ENCODE measurements at places on chromosomes 2 and 18.

DNA sequence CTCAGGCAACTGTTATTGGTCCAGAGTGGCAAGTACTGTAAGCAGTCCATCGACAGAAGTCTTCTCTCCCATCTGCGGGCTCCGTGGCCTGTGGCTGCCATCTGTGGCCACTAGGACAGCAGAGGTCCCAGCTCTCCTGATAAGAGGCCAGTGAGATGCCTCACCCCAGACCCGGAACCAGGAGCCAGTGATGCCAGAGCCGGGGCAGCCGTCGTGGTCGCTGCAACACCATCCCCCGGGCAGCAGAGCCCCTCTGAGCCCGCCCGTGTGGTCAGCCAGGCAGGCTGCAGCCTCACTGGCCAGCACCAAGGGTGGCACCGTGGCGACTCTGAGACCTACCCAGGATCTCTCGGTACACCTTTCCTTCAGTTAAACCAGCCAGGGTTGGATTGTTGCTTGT lies 8.7 kb downstream of the GPR148 start:
- no peak for DNase-seq

GRCh38 chr2:161190050-161190449 lies 29.8 kb downstream of the TANK start:
- no peak for DNase-seq

GRCh38 chr2:211756266-211756665 lies 782.3 kb downstream of the ERBB4 start:
- DNase-seq: no peak

- no peak for DNase-seq
Measured at GRCh38 chr2:11161747-11162146, 6.5 kb downstream of the SLC66A3 start.

DNA sequence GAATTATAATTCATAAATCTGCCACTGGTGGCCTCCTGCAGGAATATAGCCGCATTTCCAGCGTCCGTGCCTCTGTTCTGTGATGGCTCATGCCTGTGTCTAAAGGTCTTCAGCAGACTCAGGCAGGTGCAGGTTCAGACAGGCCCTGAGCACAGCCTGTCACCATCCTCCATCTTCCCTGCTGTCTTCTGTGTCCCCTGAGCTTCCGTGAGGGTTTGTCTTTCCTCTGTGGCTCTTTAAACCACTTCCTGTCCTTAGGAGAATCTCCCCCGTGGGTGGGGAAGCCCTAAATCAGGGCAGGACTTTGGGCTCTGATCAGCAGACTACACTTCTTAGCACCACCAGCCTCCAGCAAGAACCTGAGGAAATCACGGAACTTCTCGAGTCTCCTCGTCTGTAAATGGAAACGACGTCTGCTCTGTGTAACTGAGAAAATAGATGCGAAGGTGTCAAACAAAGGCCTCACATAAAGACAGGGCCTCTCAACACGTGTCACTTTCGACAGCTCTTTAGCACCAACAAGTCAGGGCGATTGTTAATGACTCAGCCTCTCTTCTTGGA lies 24.1 kb upstream of the NFATC1 start:
- no peak for DNase-seq

DNA sequence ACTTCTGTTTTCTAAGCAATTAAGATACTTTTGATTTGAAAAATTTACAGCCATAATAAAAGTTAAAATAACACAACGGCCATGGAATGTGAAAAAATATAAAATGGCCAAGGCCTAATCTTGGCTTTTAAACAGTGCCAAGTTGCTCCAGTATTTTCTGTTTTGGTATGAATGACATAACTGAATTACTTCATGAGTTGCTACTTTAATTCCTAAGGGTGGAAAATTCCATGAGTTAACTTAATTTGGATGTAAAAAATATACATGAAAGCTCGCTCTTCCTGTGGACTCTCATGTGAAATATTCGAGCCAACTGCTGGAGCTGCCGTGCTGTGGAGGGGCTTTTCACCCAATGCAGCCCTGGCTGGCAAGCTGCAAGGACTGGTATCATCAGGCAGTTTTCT lies 286.0 kb upstream of the CCDC68 start:
- no peak for DNase-seq

- DNase-seq: no peak
Measured at GRCh38 chr2:118815731-118816130, 31.7 kb downstream of the EN1 start.

DNA sequence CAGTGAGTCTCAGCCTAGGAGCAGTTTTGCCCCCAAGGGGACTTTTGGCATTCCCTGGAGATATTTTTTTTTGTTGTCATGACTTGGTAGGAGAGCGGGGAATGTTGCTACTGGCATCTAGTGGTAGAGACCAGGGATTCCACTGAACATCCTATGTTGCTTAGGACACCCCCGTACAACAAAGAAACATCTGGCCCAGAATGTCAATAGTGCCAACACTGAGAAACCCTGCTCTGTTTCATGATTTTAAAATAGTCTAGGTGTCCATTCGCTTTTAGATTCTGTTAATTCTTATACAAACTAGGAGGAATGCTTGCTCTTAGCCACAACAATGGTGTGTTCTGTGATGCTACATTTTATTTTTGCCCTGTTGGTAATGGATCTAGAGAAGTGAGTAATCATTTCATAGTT lies 225.8 kb upstream of the SIX3 start:
- DNase-seq: no peak

DNA sequence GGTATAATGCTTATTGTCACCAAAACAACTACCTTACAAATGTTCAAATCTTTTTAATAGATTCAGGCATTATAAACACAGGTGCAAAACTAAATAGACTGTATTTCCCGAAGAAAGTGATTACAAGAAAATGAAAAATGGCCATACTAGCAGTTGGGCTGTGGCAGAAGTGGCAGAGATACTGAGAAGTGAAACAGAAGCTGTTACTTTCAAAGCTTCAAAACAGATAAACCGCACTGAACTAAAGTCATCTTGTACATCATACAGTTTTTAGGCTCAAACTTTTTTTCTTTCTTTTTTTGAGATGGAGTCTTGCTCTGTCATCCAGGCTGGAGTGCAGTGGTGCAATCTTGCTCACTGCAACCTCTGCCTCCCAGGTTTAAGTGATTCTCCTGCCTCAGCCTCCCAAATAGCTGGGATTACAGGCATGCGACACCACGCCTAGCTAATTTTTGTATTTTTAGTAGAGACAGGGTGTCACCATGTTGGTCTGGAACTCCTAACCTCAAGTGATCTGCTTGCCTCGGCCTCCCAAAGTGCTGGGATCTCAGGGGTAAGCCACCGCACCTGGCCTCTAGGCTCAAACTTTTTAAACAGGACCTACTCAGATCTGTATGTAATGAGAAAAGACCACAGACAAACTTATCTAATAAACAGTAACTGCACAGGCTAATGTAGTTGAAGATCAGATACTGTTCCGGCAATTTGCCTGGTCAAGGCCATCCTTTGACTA lies 77.9 kb upstream of the SATB2 start:
- no peak for DNase-seq

DNA sequence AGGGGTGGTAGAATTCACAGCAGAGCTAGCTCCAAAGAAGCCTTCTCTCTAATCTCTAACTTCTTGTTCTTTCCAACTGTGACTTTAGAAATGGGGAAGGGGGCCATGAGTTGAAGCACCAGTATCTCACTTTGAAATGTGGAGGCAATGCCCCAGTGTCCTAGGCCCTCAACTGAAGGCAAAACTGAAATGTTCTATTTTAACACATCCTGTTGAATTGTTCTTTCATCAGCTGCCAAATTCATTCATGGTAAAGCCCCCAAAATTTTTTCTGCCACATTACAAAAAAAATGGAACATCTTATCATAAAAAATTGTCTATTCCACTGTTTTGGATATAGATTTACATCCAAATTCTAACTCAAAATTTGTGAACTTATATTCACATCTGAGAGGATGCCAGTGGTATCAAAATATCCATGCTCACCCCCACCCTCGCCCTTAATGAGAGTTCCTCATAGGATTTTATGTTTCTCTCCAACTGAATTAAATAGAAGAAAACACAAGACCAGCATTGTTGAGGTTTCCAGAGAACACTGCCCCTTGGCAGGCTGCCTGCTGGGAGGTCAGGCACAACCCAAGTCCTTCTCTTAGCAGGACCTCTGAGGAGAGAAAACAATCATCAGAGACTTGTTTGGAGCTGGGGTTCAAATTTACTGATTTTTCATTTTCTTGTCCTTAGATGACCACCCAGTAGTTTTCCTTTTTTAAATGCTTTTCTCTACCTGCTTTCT lies 147.4 kb upstream of the PGAP1 start:
- DNase-seq: no peak

- no peak for DNase-seq
Measured at GRCh38 chr18:35158728-35159450, 81.9 kb upstream of the ZNF397 start.

- no peak for DNase-seq
Measured at GRCh38 chr2:144099780-144100377, 420.0 kb downstream of the ZEB2 start.

DNA sequence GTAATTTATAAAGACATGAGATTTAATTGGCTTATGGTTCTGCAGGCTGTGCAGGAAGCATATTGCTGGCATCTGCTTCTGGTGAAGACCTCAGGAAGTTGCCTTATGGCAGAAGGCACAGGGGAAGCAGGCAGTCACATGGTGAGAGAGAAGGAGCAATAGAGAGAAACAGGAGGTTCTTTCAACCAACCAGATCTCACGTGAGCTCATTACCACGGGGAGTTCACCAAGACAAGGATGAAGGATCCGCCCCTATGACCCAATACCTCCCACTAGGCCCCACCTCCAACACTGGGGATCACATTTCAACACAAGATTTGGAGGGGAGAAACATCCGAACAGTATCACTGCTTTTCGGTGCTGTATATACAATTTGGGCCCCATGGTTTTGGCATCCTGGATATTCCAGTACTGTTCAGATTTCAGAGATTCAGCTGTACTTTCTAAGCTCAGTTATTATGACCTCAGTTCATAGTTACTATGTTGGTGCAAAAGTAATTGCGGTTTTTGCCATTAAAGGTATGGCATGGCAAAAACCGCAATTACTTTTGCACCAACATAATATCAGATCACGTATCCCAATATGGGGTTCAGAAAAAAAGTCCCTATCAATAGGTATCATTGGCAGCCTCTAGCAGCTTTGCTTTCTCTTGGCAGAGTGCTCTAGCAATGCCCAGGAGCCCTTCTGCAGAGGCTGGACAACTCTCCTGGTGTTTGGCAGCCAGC lies 189.6 kb upstream of the SIX3 start:
- DNase-seq: no peak

GRCh38 chr2:44136252-44136651 lies 32.4 kb upstream of the PPM1B start:
- no peak for DNase-seq

- DNase-seq: no peak
Measured at GRCh38 chr18:484749-485464, 15.6 kb downstream of the COLEC12 start.

DNA sequence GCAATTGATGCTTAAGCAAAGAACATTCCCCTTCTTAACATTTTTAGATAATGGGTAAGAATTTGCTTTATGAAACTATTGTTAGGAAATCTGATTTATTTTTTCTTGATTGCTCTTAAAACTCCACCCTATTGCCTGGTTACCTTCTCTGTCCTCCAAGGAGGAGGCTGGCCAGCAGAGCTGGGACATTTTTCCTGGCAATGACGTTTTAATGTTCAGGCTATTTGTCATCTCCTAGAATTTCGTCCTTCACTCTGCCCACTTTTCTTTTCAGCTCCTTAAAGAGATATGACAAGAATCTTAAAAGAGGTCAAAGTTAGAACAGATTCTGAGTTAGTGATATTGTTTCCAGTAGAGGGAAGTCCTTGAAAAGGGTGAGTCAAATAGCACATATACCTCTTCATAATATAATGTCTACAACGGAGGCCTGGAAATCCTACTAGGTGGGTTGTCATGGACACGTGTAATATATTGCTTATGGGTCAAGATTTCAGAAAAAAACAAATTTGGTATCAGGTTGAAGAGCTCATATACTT lies 141.0 kb downstream of the CMPK2 start:
- no peak for DNase-seq

- no peak for DNase-seq
Measured at GRCh38 chr2:100876231-100876860, 56.4 kb downstream of the NPAS2 start.

DNA sequence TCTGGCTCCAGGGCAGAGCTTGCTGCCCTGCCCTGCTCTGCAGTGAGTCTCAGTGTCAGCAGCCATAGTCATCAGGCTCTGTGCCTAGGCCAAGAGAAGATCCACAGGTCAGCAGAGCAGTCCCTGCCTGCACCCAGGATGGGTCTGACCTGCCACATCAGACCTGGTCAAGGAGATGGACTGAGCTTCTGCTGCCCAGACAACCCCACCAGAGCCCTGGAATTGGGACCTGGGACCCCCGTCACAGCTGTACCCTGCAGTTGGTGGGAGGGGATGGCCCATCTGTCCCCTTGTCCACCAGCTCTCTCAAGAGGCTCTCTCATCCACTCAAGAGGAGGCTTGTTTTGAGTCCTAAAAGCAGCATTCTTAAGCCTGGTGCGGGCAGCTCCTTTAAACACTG lies 142.6 kb downstream of the TFCP2L1 start:
- DNase-seq: no peak

DNA sequence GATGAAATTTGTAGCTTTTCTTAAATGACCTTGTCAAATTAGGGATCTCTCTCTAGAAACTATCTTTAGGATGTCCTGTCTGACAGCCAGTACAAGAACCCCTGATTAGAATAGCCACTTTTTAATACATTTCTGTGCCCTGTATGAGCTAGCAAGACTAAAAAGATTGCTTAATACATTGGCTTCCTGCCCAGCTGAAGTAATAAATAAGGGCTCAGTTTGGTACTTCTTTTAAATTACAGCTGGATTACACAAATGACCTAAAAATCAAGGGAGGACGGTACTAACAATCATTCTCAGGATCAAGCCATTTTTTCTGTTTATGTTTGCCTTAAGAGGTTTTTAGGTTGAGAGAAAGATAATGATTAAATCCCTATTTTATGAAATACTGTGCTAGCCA lies 11.6 kb upstream of the OLA1 start:
- no peak for DNase-seq

- DNase-seq: no peak
Measured at GRCh38 chr2:158965107-158965506, 3.3 kb upstream of the TANC1 start.

- no peak for DNase-seq
Measured at GRCh38 chr2:119240311-119241204, 16.9 kb downstream of the STEAP3 start.

All from GOT3 (cell line).